Glutamatergic neuron (in vitro differentiated cells): ENCODE measurements at places on chromosomes 7 and 10. TPM values are rescaled to one million over a fixed set of nuclear protein-coding genes. Genes with fewer than 3 reads are reported as not detected.
A peak's percentile ranks its signal among the peaks of the same experiment; 100 is the strongest.

DNA sequence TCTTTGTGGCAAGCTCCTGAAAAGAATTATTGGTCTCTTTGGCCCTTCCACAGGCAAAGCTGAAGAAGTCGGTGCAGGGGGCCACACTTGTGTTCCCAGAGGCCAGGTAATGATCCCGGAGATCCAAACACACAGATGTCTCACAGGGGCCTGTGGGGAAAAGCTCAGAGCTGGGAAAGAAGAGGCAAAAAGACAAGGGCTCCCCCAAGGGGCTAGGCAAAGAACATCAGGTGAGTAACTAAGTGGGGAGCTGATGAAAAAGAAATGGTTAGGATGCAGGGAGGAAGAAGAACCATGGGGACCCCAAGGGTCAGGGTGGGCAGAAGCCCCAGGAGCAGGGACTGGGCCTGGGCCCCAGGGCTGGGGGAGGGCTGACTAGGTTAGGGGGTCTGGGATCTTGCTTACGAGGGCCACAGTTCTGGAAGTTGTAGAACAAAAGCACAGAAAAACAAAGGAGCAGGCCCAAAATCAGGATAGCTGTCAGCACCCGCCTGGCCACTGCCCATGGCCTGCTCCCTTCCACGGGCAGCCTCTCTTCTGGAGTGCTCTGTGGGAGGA is 1.1 kb downstream of the KEL start:
- peaks cover 5% of the 10 kb centered on the region for H3K36me3 ChIP-seq
- peaks cover 3% of the 10 kb centered on the region for H3K27me3 ChIP-seq
- H3K4me1 ChIP-seq, result peaks cover 4% of the 10 kb centered on the region
- H3K27ac ChIP-seq, result no peak overlapping the region
- no peak overlapping the region for H3K4me3 ChIP-seq

DNAH11 gene
- total RNA-seq, result 0.22 TPM

- peaks cover 1% of the 10 kb centered on the region for H3K27me3 ChIP-seq
- no peak overlapping the region for H3K27ac ChIP-seq
- H3K4me1 ChIP-seq, result no peaks in the 10 kb centered on the region
- no peak for DNase-seq
- H3K4me3 ChIP-seq, result no peak overlapping the region
These were observed 19.2 kb downstream of the CFAP70 start for GRCh38 chr10:73339436-73339835.

DNA sequence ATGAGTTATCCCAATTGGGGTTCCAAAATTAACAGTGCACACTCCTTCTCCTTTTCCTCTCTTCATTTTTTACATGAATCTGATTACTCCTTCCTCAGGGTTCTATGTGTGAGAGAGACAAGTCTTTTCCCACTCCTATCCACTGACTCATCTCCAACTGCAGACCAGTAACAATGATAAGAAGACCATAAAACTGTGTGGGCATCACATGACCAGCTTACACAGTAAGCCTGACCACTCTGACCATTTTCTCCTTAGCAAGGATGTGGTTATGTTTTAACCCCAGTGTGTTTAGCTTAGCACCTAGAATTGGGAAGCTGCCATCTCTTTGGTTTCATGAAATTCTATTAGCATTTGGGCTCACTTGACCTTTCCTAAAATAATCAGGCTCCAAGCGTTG is 145.0 kb upstream of the CALCR start:
- DNase-seq, result no peak
- no peak overlapping the region for H3K4me3 ChIP-seq
- H3K27ac ChIP-seq, result no peak overlapping the region
- no peaks in the 10 kb centered on the region for H3K36me3 ChIP-seq
- H3K27me3 ChIP-seq, result no peaks in the 10 kb centered on the region

MYO3A gene
- total RNA-seq, result 0.22 TPM

- no peaks in the 10 kb centered on the region for H3K36me3 ChIP-seq
- DNase-seq, result no peak
- peaks cover 8% of the 10 kb centered on the region for H3K27me3 ChIP-seq
- H3K4me1 ChIP-seq, result peaks cover 26% of the 10 kb centered on the region
These were observed 194.3 kb downstream of the CCDC3 start for GRCh38 chr10:12807096-12807755.

PNLIP gene
- not detected for total RNA-seq

GRCh38 chr10:132687893-132688579 is 97.9 kb downstream of the NKX6-2 start:
- DNase-seq, result no peak
- peaks cover 4% of the 10 kb centered on the region for H3K27me3 ChIP-seq
- peaks cover 19% of the 10 kb centered on the region for H3K36me3 ChIP-seq
- no peak overlapping the region for H3K27ac ChIP-seq

DNA sequence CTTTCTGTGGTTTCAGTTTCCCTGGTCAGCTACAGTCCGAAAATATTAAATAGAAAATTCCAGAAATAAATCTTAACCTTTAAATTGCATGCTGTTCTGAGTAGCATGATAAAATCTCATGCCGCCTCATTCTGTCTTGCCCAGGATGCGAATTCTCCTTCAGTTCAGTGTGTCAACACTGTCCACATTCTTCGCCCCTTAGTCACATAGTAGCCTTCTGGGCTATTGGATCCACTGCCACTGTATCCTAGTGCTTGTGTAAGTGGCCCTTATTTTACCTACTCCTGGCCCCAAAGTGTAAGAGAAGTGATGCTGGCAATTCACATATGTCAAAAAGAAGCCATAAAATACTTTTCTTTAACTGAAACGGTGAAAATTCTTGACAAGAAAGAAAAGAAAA is 129.6 kb downstream of the ZWINT start:
- H3K27ac ChIP-seq, result no peak overlapping the region
- no peak for DNase-seq
- H3K36me3 ChIP-seq, result no peaks in the 10 kb centered on the region

GRCh38 chr10:48626986-48627731 is 22.3 kb upstream of the ARHGAP22 start:
- no peak overlapping the region for H3K4me3 ChIP-seq
- peaks cover 5% of the 10 kb centered on the region for H3K36me3 ChIP-seq
- H3K27ac ChIP-seq, result peak overlapping the region; percentile 86
- H3K4me1 ChIP-seq, result peaks cover 7% of the 10 kb centered on the region
- DNase-seq, result no peak

GRCh38 chr7:24709585-24710360 is 47.5 kb downstream of the GSDME start:
- H3K4me1 ChIP-seq, result peaks cover 14% of the 10 kb centered on the region
- no peak overlapping the region for H3K27ac ChIP-seq
- DNase-seq, result no peak
- no peak overlapping the region for H3K4me3 ChIP-seq
- peaks cover 5% of the 10 kb centered on the region for H3K27me3 ChIP-seq

DNA sequence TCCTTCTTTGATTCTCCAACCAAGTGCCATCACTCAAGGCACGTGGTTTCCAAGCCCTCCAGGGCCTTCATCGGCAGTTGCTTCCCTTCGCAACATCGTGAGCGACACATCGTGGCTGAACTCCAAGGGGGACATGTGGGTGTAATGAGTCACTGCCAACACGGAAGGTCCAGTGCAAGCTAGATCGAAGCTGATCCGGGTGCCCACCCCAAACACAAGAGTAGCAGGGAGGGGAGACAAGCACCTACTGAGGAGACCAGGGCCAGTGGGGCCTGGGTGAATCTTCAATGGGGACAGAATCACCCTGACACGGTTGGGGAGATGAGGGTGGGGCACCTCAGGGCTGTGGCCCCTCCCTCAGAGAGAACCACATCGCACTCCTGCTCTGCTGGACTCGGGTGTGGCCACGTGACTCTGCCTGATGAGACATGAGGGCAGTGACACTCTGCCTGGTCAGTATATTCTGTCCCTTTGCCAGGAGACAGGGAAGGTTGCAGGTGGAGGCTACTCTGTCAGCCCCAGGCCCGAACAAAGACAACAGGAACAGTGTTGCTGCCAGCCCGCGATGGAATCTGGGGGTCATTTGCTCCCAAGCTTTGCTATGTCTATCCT is 36.8 kb upstream of the HSPA12A start:
- peaks cover 9% of the 10 kb centered on the region for H3K4me1 ChIP-seq
- no peaks in the 10 kb centered on the region for H3K36me3 ChIP-seq
- no peak overlapping the region for H3K4me3 ChIP-seq
- peaks cover 3% of the 10 kb centered on the region for H3K27me3 ChIP-seq
- DNase-seq, result no peak

- DNase-seq, result no peak
- H3K4me3 ChIP-seq, result peak overlapping the region; percentile 15
- no peak overlapping the region for H3K27ac ChIP-seq
- peaks cover 31% of the 10 kb centered on the region for H3K4me1 ChIP-seq
- peaks cover 11% of the 10 kb centered on the region for H3K27me3 ChIP-seq
- H3K36me3 ChIP-seq, result no peaks in the 10 kb centered on the region
These were observed 19.7 kb upstream of the SLC18A2 start for GRCh38 chr10:117221156-117221711.

CACUL1 gene
- 64.5 TPM for total RNA-seq

ACBD7 gene
- total RNA-seq, result 1.5 TPM

- no peaks in the 10 kb centered on the region for H3K4me1 ChIP-seq
- no peaks in the 10 kb centered on the region for H3K36me3 ChIP-seq
- no peak overlapping the region for H3K4me3 ChIP-seq
- H3K27ac ChIP-seq, result no peak overlapping the region
These were observed 72.4 kb upstream of the DNAAF5 start for GRCh38 chr7:653829-654764.

- H3K4me1 ChIP-seq, result peaks cover 37% of the 10 kb centered on the region
- peak overlapping the region; percentile 97 for H3K27ac ChIP-seq
- no peaks in the 10 kb centered on the region for H3K27me3 ChIP-seq
- peak overlapping the region; percentile 61 for H3K4me3 ChIP-seq
- DNase-seq, result peak; percentile 29
These were observed 254.3 kb upstream of the GNAI1 start for GRCh38 chr7:79880312-79880711.

DNA sequence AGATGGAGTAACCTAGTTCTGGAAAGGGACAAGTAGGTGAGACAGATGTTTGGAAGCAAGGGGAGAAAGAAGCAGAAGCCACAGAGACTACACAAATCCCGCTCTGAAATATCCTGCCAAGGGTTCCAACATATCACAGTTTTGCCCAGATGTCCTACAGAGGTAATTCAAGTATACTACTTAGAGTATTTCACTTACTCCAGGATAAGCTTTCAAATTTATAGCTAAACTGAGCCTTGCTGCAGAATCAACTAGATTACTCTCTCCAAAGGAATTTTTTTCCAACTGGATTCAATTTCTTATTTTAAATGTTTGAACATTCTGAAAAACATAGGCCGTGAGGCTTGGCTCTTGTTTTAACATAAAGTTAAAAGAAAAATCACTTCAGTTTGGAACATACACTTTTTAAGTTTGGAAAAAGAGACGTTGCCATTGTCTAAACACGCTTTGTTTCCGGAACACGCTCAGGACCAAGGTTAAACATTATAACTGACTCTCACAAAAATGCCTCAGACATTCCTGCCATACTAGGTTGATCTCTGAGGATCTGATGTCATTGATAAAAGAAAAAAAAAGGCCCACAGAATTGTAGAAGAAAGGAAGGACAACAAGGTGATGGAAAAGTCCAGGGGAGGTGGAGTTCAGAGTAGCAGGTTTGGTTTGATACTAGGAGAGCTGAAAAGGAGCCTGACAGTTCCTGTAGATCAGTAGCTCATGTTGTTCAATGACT is 74.8 kb downstream of the FAM185A start:
- H3K4me3 ChIP-seq, result no peak overlapping the region
- H3K27ac ChIP-seq, result no peak overlapping the region
- no peak for DNase-seq
- H3K36me3 ChIP-seq, result no peaks in the 10 kb centered on the region
- H3K4me1 ChIP-seq, result peaks cover 4% of the 10 kb centered on the region

DNA sequence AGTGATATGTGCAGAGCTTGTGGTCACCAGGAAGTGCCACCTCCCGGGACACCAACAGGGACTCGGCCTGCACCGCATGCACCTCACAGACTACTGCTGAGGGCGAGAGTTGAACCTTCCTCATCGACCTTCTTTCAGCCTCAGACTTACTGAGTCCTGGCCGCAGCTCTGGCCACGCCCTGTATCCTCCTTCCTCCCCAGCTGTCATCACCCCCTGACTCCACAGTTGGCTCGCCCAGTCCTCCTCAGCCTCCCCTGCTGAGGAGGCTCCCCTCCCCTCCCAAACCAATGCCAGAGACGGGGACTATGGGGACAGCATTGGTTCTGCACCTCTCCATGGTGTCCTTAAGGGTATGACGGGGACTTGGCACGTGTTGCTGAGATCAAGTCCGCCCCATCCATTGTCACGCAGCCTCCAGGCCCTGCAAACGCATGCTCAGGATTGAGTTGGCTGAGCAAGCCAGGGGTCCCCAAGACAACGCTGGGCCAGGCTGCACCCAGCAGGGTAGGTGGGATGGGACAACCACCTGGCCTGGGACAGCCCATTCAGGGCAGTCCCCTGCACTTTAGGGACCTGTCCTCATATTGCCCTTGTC is 49.0 kb downstream of the YKT6 start:
- no peak overlapping the region for H3K27ac ChIP-seq
- peaks cover 17% of the 10 kb centered on the region for H3K27me3 ChIP-seq
- H3K4me3 ChIP-seq, result no peak overlapping the region
- no peak for DNase-seq
- H3K4me1 ChIP-seq, result peaks cover 13% of the 10 kb centered on the region
